ENCODE measurements at places on chromosomes 3 and 15. TPM values are rescaled to one million over a fixed set of nuclear protein-coding genes. Genes with fewer than 3 reads are reported as not detected.

Gene WHAMM
- total RNA-seq: 5.4 TPM

DNA sequence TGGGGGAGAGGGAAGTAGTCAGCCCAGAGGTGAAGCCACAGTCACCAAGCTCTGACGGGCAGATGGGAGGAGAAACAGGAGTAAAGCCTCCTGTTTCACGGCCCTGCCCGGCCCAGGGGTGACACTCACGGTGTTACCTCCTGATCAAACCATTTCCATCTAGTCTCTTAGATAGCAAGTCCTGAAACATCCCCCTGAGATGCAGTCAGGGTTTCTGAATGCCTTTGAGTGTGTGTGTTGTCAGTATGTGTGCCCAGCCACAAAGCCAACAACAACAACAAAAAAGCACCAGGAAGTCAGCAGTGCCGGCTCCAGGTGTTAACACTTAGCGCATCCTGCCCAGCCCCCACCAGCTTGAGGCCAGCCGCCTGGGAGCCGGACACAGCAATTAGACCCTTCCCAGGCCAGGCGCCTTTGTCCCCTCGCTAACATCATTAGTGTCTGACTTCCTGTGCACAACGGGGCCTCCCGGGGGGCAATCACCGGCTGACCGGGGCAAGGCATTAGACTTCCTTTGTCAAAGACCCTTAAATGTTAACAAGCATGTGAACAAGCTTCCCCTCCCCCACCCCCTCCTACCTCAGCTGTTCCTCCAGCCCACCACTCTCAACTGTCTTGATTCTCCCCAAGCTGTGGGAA, 34.5 kb downstream of the IL17RD start:
- DNase-seq: no peak

- DNase-seq: no peak
These were observed 58.6 kb upstream of the TMEM108 start for GRCh38 chr3:132979606-132980005.

GRCh38 chr3:42698911-42699230, 3.7 kb downstream of the HHATL start:
- DNase-seq: no peak

GRCh38 chr3:25229586-25229985, 198.5 kb upstream of the RARB start:
- no peak for DNase-seq

DNA sequence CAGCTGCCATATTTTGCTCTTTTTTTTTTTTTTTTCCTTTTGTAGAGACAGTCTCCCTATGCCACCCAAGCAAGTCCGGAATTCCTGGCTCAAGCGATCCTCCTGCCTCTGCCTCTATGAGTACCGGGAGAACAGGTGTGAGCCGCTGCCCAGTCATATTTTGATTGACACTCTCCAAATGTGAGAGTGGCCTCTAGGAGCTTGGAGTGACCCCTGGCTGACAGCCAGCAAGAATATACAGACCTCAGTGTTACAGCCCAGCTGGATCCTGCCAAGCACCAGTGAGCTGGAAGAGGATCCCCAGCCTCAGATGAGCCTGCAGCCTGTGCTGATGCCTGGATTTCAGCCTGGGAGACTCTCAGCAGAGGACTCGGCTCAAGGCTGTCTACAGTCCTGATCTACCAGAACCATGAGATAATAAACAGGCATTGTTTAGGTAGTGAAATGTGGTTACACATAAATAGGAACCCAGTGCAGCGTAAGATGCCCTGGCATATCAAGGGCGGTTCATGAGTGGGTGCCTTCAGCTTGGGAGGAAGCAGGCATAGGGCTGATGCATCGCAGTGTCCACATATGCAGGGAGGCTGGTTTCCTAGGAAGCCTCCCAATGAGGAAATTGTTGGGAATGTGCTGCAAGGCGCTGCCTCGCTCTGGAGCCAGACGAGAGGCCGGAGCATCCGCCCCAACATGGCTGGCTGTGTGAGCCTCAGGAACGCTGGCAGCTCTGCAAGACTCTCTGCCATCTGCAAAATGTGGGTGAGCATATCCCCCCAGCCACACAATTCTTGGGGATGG, 38.9 kb upstream of the ATP10A start:
- DNase-seq: no peak

GRCh38 chr3:45988362-45988761, 7.3 kb downstream of the FYCO1 start:
- DNase-seq: no peak

Measured in Caki2 (cell line).